ENCODE measurements at places on chromosomes 3 and 15.

GRCh38 chr3:160409812-160410610 lies 10.6 kb downstream of the SMC4 start:
- no peak for DNase-seq

- DNase-seq, result no peak
Observed at GRCh38 chr3:43017004-43017403, 37.9 kb downstream of the GASK1A start.

GRCh38 chr15:59764775-59765174 lies 75.7 kb upstream of the BNIP2 start:
- DNase-seq, result no peak

GRCh38 chr3:16290007-16290826 lies 25.2 kb downstream of the OXNAD1 start:
- DNase-seq, result no peak

DNA sequence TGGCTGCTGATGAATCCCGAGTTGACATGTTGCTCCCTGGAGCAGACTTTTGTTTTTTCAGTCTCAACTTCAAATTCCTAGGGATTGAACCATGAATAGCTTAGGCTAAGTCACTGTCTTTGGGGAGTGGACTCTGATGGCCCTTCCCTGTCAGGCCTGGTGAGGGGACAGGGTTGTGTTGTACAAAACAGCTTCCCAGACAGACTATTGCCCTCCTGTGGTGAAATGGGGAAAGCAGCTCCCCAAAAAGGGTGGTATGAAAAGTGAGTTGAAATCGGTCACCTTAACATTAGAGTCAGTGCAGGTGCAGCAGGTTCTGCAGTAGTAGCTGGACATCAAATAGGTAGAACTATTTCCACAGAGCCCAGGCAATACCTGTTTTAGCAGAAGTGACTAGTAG lies 775.6 kb downstream of the ROBO2 start:
- no peak for DNase-seq

- DNase-seq, result no peak
Observed at GRCh38 chr3:75272691-75273090, 391.4 kb upstream of the FRG2C start.

DNA sequence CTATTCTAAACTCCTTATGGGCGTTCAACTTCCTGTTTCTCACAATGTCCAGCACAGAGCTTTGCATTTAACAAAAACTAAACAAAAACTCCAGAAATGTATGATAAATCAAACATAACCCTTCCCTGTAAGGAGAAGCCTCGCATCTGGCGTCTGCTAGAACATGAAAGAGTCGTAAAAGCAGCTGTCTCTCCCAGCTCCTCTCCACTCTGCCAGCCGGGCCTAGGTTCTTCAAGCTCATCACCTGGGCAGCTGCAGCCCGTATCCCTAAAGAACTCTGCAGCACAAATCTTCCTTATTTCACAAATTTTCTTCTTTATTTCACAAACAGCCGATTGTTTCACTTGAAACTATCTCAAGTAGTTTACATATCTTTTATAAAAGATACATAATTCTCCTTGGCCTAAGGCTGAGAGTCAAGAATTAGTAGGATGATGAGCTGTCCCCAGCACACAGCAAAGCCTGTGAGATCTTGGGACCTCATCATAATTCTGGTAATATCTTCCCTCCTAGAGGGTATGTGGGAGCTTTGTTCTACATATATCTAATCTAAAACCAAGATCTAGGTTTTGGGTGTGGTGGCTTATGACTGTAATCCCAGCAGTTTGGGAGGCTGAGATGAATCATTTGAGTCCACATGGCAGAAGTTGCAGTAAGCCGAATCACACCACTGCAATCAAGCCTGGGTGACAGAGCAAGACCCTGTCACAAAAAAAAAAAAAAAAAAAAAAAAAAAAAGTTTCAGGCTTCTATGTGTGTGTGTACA lies 35.3 kb downstream of the ANXA2 start:
- no peak for DNase-seq

GRCh38 chr3:32963871-32964270 lies 12.4 kb downstream of the CCR4 start:
- DNase-seq, result no peak
